ENCODE measurements at places on chromosomes 12 and 14.

GRCh38 chr14:60800409-60800808 is 65.8 kb downstream of the MNAT1 start:
- no peak for DNase-seq

DNA sequence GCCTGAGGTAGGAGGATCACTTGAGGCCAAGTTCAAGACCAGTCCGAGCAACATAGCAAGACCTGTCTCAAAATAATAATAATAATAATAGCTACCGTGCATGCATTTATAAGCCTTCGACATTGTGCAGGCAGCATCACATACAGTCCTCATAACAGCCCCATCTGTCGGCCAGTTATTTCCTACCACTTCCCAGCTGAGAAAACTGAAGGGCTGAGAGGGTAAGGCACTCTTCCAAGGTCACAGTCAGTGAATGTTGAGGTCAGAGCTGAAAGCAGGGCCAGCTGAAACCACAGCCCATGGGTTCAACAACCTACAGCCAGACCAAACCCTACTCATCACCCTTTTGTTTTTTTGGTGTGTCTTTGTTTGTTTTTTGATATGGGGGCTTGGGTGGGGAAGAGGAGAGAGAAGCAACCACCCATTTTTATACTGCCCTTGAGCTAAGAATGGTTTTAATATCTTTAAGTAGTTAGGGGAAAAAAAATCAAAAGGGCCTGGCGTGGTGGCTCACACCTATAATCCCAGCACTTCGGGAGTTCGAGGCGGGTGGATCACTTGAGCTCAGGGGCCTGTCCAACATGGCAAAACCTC is 16.8 kb upstream of the ITPK1 start:
- DNase-seq: peak; percentile 35

GRCh38 chr12:124852911-124853427 is 10.7 kb downstream of the SCARB1 start:
- no peak for DNase-seq

GRCh38 chr12:25552681-25553080 is 402 bp downstream of the LMNTD1 start:
- no peak for DNase-seq

DNA sequence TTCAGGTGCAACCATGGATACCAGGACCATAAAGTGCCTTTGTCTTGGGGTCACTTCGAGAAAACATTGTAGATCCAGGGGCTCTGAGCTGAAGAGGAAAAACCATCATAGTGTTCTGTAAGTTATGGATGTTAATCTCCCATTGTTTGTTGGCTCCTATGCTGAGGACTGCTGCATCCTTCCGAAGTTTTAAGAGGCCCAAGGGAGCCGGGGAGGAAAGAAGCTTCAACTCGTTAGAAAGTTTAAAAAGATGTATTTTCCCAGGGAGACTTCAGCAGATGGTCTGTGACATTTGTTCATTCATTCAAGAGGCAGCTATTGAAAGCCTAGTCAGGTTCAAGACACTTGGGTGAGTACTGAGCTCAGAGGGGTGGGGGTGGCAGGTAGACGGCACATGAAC is 378.8 kb upstream of the TBX3 start:
- no peak for DNase-seq

GRCh38 chr12:71981149-71981548 is 42.5 kb downstream of the TPH2 start:
- DNase-seq: no peak

GRCh38 chr12:12891881-12892355 is 556 bp downstream of the GPRC5A start:
- DNase-seq: no peak

DNA sequence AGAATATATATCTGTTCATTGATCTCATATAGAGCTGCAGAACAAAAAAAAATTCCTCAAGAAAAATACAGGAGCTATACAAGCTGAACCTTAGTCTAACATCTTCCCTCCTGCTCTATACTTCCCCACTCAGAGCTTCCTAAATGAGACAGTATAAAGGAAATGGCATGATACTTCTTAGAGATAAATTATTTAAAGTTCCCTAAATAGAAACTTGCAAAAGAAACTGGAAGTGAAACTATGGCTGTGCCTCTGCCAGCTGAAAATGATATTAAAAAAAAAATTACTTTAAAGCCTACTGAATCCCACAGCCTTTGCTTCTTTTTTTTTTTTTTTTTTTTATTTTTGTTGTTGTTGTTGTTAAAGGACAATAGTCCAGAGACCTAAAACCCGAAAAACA is 11.6 kb upstream of the NEK9 start:
- peak; percentile 17 for DNase-seq

DNA sequence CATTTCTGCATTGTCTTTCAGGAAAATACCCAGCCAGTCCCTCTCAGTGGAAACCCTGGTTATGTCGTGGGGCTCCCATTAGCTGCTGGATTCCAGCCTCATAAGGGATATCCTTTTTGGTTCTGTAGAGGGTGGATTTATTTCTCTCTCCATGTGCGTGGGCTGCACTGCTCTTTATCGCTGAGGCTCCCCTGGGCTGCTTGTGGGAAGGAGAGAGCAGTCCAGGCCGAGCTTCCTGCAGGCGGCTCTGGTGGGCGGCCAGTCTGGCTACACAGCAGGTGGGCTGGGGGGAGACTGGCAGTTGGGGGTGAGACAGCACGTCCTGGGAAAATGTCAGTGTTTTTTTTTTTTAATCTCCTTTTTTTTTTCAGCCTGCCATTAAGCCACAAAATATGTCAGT is 27.6 kb downstream of the TCTN1 start:
- DNase-seq: no peak

Measured in immature natural killer cell (primary cell).